Stimulated activated naive CD4-positive, alpha-beta T cell (primary cell): ENCODE measurements at places on chromosomes 16 and 17.

DNA sequence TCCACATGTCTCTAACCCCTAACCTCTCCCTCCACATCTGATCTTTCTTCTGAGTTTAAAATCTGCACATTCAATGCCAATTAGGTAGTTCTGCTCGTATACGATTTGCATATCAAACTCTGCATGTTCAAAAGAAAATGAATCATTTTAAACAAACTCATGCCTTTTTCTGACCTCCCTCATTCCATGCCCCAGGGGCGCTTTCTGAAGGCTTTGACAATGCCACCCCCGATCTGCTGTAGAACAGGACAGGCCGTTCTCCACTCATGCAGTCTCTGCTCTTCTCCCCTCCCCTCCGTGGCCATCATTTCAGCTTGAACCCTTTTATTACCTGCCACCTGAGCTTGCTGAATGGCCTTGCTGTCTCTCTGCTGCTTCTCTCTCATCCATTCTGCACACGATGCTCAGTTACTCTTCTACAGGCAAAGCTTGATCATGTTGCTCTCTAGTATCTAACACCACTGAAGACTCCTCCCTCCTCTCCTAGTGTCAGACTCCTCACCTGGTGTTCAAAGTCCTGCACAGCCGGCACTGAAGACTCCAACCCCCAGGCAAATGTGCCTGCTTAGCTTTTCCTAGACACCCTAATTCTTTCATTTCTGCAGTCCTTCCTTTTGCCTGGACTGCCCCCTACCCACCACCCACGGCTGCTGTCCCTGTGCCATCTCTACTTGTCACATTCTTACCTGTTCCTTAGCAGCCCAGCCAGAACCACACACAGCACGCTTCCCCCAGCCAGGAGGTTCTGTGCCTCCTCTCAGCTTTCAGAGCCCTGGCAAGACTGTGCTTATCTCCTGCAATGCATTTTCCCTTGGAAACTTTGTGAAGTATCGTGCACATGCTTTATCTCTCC lies 6.2 kb downstream of the TMEM238L start:
- no peak for DNase-seq

DNA sequence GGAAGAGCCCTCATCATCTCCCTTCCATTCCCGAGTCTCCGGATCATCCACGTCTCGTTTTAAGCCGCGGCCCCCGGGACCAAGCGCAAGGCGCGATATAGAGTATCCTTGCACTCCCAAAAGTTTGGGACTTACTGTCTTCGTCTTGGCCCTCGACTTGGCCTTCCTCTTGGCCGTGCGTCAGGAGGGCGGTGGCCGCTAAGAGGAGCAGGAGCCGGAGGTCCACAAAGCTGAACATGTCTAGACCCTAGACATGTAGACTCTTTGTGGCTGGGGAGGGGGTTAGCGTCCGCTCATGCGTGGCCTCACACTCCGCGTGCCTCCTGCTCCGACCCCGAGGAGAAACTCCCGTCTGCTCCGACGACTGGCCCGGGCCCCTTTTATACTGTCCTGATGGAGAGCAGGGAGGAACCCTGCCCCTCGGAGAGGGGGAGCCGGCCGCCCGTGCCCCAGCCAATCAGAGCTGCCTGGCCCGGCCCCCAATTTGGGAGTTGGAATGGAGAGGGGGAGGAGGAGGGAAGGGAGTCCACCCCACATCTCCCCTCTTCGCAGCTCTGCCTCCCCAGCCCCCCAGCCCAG lies at the start of gene COL1A1:
Gene COL1A1, minus strand, starts transcription at position 356 of the 579 bp plus-strand sequence. Its CDS starts 118 bp downstream, at position 238.
- DNase-seq, result no peak

- DNase-seq, result no peak
Measured at GRCh38 chr17:79064026-79064425, 10.6 kb upstream of the ENGASE start.

GRCh38 chr16:84032458-84033178 lies 10.0 kb downstream of the SLC38A8 start:
- DNase-seq, result no peak

- DNase-seq, result peak; percentile 8
Measured at GRCh38 chr16:68286153-68287074, 22.1 kb downstream of the SLC7A6 start.

- DNase-seq, result no peak
Measured at GRCh38 chr17:73785958-73786743, 141.9 kb upstream of the SDK2 start.

GRCh38 chr17:47705536-47706530 lies 11.9 kb downstream of the TBKBP1 start:
- peak; percentile 31 for DNase-seq

DNA sequence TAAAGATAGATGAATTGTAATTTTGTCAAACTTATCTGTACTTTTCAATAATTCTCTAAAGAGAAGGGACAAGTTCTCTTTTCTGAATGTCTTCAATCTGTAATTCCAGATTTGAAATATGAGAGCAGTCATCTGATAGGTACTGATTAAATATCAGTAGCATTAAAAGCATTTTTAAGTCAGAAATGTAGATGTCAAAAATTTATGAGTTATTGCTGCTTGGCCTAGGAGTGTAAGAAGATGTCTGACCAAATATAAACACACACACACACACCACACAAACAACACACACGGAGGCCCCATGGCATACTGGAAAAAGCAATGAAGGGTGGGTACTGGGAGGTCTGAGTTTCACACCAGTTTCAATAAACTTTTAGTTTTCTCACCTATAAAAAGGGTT lies 2.4 kb upstream of the TOB1 start:
- DNase-seq, result no peak

DNA sequence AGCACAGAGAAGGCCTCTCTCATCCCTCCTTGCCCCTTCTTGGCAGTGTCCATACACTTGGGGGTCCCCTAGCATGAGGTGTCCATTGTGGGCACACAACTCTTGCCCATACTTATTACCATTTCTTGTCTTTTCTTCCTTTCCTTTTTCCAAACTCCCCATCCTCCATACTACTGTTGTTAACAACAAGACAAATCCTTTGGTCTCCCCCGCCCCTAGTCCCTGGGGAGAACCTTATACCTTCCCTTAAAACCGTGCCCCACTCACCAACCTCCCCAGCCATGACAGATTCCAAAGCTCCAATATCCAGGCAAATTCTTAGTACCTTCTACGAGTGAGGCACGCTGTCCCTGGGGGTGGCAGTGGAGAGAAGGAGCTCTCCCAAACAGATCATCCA lies 82.9 kb downstream of the GAS7 start:
- no peak for DNase-seq

DNA sequence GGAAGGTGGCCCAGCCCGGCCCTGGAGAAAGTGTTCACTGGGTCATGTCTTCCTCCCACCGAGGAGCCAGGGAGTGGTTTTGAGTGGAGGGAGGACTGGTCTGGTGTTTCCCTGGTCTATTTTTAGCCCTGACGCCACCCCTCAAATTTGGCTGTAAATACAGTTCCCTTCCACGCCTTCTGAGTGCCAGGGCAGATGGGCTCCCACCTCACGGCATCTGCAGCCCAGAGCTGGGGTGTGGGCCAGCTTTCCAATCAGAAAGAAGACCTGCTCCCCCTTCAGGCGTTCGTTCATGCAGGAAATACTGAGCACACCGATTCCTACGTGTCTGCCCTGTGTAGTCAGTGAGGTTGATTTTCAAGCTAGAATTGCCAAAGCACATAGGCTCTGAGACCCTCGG lies 53.7 kb downstream of the SNX20 start:
- DNase-seq, result peak; percentile 59

- no peak for DNase-seq
Measured at GRCh38 chr17:12530161-12530560, 135.5 kb upstream of the MYOCD start.

DNA sequence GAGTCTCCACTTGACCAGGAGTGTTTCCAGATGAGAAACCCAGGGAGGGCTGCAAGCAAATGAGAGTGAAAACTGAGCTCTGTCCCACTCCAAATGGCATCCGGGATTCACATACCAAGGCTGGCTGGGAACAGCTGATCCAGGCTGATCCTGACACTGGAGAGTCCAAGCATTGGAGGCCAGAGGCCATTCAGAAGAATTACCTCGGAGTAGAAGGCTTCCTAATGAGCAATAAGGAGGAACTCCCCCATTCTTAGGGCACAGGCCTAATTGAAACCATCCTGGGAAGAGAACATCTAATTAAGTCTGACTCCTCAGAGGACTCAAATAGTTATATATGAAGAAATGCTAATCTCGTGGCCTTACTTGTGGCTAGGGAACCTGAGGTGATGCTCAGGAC lies 142.8 kb downstream of the PRKCA start:
- no peak for DNase-seq

GRCh38 chr17:82301916-82302567 lies 15.4 kb downstream of the CD7 start:
- DNase-seq, result peak; percentile 68

GRCh38 chr17:28669918-28670317 lies 7.9 kb downstream of the SUPT6H start:
- no peak for DNase-seq

DNA sequence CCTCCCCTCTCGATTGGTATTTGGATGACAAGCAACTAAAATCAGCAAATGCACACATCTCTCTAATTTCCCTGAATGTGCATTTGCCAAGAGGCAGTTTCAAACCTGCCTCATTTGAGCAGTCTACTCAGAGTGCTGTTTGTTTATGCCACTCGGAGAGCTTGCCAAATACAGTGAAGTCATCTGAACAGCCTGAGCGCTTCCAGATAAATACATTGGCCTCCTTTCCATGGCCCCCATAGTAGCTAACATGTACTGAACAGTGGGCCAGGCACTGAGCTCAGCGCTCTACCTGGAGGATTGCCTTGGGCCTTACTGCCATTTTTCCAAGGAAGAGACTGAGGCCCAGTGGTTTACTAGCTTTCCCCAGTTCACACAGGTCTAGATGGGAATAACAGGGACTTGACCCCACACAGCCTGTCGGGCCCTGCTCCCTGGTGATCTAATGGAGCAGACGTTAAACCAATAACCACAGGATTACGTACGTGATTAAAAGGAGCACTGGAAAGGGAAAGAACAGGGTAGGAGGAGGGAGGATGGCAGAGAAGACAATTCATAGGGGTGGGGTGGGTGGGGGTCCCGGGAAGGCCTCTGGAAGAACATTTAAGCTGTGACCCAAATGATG lies 18.7 kb upstream of the ANKRD40CL start:
- no peak for DNase-seq

- DNase-seq, result no peak
Measured at GRCh38 chr17:68749349-68750207, 148.4 kb upstream of the FAM20A start.

DNA sequence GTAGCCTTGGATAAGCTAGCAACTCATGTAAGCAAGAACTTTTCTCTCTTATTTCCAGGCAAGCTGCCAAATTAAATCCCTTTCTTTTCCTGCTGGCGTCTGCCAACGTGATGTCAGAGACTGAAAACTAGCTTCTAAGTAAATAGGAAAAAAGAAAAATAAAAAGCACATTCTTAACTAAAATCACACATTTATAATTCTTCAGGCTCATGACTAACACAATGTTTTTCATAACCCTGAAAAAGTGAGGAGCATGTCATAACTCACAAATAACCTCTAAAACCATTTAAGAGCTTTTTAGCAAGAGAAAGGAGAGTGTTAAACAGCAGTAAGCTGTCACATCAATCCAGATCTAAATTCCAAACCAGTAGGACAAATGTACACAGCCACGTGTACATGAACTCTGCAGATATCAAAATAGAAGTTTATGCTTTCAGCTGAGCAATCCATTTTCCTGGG lies 110.0 kb downstream of the N4BP1 start:
- no peak for DNase-seq

DNA sequence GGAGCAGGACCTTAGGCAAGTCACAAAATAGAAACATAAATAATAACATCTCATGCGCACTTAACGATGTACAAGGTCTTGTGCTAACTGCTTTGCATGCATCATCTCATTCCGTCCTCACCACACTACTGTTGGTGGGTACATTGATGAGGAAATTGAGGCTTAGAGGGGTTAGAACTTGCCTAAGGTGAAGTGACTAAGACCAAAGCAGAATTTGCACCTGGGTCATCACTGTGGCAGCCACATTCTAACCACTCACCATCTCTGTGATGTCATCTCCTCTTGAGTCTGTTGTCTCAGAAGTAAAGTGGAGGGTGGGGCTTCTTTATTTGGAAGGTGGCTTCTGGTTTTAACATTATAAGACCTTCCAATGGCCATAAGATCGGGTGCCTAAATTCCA lies 20.4 kb upstream of the TRIM25 start:
- DNase-seq, result no peak

DNA sequence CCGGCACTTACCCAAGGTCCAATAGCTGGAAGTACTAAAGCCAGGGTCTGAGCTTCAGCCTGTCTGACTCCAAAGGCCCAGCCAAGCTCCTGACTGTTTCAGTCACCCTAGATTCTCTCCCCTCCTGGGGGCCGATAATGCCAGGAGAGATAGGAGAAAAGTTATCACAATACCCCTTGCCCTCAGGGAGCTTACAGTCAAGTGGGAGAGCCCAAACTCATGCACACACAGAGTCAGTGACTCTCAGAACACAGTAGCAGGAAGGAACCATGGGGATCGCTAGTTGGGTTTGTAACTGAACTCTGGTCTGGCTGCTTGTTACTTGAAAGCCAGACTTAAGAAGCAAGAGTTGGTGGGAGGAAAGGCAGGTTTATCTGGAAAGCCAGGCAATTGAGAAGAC lies 14.9 kb downstream of the ZNF768 start:
- DNase-seq, result no peak

- DNase-seq, result no peak
Measured at GRCh38 chr17:65235284-65235683, 98.1 kb downstream of the RGS9 start.

GRCh38 chr16:72482695-72483094 lies 310.7 kb upstream of the PMFBP1 start:
- no peak for DNase-seq

GRCh38 chr16:57519796-57520360 lies 16.5 kb downstream of the CCDC102A start:
- DNase-seq, result peak; percentile 76

GRCh38 chr17:9944704-9945103 lies 39.6 kb upstream of the RCVRN start:
- no peak for DNase-seq

GRCh38 chr16:83779886-83780285 lies 27.9 kb upstream of the HSBP1 start:
- no peak for DNase-seq

DNA sequence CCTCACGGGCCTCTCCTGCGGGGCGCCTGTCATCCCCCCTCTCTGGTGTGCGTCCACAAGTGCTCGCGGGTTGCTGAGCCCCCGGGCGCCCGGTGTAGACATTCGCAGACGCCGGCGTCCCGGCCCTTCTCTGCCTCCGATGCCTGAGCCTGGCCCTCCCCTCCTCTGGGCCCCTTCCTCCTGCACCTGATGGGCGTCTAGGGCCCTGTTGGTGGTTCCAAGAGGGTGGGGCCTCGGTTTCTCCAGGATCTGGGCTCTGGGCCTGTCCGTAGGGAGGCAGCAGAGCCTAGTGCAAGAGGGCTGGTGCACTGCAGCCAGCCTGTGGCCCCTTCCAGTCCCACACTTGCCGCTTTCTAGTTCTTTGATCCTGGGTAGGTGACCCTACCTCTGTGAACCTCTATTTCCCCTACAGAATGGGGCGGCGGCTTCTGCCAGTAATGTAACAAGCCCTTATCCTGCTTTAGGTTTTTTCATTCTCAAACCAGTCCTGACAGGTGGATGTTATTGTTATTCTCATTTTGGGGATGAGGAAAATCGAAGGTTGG lies 623 bp downstream of the E4F1 start:
- no peak for DNase-seq

- no peak for DNase-seq
Measured at GRCh38 chr16:14501331-14502255, 128.5 kb downstream of the PARN start.
